GM10248 (cell line): ENCODE measurements at places on chromosomes 1 and 21.

DNA sequence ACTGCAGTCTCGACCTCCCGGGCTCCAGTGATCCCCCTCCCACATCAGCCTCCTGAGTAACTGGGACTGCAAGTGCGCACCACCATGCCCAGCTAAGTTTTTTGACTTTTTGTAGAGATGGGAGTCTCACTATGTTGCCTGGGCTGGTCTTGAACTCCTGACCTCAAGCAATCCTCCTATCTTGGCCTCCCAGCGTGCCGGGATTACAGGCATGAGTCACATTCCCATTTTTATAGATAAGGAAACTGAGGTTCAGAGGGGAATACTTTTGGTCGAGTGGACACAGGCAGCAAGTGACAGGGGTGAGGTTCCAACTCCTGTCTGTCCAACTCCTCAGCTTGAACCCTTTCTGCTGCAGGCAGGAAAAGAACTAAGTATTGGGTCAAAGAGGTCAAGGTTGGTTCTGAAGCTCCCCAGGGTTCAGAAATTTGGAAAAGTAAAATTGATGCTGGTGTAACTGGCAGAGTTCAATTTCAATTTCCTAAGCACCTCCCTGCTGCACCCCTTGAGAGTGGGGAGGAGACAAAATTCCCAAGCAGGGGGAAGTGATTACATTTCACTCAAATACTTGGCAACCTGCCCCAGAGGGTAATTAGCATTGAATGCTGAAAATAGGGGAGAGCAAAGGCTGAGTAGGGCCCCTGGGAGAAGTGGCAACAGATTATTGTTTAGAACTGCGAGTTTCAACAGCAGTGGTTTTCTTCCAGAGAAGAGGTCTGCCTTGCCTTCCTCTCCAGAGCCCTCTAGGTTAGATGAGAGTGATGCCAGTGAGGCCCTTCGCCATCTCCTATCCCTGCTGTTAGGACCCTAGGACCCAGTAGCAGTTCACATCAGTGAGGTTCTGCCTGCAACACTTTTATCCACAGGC, 17.5 kb upstream of the ALPL start:
- DNase-seq: no peak

- DNase-seq: peak; percentile 86
Observed at GRCh38 chr1:75723989-75724471, 479 bp upstream of the ACADM start.

- DNase-seq: no peak
Observed at GRCh38 chr1:13677896-13678295, 22.1 kb upstream of the PRDM2 start.

GRCh38 chr1:60185684-60186083, 112.1 kb upstream of the C1orf87 start:
- DNase-seq: no peak

DNA sequence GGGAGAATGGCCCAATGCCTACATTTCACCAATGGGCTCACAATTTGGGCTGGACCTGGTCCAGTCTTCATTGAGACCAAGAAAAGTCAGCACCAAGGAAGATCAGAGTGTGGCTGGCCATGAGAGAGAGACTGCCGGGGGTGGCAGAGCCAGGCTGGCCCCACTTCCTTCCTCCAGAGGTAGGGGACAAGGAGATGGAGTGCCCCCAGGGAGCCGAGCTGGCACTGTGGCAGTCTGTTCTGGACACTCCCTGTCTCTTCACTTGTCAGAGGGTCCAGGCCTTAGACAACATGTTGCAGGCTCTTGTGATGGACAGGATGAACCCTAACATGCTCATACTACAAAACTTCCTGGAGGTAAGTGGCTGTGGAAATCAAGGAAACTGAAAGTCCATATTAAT, 27.7 kb downstream of the INAVA start:
- no peak for DNase-seq

DNA sequence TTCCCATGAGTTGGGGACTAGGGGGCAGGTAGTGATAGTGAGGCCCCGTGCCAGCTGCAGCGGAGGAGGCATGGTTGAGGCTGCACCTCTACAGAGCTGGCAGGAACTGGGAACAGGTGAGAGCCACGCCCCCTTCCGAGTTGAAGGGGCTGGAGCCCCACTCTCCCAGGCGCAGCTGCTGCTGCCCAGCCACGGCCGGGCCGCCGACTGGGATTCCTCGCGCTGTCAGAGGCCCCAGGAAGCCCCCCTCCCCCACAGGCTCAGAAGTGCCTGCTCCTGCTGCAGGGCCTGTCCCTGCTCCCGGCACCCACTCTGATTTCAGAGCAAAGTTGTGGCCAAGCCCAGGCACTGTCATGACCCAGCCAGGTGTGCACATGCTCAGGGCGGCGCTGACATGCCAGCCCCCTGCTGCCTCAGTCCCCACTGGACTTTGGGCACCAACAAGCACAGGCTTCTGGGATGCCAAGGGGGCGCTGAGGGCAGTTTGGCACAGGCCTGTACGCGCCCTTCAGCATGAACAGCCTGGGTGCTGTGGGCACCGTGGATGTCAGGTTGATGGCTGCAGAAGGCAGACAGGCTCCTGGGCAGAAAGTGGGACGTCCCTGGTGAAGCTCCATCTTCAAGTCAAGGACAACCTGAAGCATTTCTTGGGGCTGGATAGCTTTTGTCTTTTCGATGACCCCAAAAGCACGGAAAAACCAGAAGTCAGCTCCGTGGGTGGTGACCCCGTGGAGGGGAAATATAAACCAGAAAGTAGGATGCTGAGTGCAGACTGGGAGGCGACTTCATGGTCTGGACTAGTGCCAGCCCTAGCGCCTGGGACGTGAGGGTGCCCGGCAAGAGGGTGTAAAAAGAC, 121.5 kb downstream of the SIM2 start:
- no peak for DNase-seq

- DNase-seq: no peak
Observed at GRCh38 chr1:222899471-222899870, 84.6 kb downstream of the DISP1 start.

DNA sequence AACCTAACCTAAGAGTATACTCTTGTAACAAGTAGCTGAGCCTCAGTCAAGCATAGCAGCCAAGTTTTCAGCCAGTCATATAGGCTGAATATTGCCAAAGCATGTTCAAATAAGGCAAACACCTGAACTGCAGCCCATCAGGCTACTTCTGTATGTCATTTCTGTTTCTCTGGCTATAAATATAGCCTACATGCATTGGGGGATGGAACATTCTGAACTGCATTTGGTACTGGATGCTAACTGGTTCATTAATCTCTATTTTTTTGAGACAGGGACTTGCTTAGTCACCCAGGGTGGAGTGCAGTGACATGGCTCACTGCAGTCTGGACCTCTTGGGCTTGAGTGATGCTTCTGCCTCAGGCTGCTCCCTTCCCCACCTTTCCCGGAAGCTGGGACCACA, 37.3 kb downstream of the MAST2 start:
- DNase-seq: peak; percentile 22

- DNase-seq: no peak
Observed at GRCh38 chr1:173758980-173759379, 44.2 kb downstream of the KLHL20 start.

DNA sequence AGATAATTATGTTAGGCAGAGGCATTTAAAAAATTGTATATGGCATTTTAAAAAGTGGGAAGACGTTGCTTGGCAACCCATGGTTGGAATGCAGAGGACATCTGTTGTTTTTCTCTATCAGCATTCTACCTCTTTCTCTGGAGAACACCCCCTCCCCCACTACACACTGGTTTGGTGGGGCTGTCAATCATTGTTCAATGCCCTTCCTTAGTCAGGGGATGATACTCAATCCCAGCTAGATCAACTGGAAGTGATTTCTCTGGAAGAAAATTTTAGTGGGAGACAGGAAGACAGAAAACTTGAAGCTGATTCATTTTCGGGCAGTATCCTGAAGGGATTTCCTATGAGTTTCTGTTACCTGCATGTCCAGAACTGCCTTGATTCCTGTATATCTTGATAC, 35.7 kb upstream of the CAP1 start:
- no peak for DNase-seq

GRCh38 chr1:18972991-18973390, 16.5 kb upstream of the IFFO2 start:
- DNase-seq: no peak

DNA sequence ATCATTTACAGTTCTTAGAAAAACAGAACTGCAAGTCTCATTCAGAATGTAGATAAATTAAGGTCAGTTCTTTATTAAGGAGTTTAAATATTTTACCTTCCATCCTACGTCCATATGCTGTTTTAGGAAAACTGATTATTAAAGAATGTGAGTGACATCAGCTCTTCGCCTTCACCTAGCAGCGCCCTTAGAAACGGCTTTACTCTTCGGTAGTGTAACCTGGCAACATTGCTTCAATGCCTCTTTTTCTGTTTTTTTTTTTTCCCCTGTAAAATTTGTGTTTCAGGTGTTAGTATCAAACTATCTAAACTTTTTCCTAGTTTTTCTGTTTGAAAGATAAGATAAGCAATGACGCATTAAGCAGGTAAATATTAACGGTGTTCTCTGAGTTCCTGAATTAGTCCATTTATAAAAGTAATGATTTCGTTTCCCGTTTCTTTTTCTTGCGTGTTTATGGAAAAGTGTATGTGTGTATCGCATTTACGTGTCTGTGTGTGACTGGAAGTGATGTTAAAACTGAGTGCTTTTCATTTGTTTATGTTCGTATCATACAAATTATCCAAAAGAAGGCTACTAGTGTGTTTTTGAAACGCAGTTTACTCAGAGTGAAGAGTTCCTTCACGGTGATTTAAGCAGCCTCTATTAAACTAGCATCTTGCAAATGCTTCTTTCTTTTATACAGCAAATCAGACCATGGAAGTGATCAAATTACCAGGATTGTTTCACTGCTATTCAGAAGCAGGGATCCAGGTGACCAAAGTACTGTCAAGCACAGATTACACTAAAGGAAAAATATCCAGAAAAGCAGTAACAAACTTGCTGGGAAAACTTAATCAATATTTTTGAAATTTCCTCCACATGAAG, 139.0 kb downstream of the SDCCAG8 start:
- no peak for DNase-seq

GRCh38 chr1:108345776-108346531, 102.1 kb upstream of the NBPF4 start:
- DNase-seq: no peak

GRCh38 chr1:214123061-214123784, 135.4 kb downstream of the PROX1 start:
- DNase-seq: peak; percentile 60

DNA sequence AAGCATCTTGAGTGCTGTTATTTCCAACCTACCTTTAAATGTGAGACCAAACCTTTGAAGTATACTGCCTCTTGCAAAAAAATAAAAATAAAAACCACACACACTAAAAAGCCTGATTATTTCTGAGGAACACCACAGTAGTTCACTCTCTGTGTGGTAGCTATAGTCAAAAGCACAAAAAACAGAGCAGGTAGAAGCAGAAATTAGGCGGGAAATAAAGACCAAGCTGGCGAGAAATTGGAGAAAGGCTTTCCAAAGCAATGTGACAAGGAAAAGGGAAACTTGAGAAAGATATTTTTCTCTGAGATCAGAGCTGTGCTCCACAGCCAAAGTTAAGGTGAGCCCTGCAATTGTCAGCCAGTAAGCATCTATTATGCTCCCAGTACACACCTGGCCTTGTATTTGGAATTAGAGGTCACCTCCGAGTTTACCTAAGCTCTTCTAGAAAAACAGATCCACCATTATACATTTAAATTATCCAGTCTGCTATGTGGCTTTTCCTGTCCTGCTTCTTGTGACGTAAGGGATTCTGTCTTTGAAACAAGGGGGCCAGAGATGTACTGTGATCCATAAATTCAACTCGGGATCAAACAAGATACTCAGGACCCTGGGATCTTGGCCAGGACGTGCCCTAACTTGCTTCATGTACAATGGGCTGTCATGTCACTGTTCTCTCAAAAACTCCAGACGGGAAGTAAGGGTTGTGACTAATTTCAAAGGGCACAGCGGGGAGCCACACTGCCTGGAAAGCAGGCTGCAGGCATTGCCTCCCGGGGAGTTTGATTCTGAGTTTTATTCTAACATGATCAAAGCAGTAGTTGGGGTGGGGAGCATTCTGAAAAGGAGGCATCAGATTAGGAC, 39.8 kb upstream of the RAB4A start:
- no peak for DNase-seq

- DNase-seq: no peak
Observed at GRCh38 chr1:54460351-54460750, 54.2 kb upstream of the SSBP3 start.

DNA sequence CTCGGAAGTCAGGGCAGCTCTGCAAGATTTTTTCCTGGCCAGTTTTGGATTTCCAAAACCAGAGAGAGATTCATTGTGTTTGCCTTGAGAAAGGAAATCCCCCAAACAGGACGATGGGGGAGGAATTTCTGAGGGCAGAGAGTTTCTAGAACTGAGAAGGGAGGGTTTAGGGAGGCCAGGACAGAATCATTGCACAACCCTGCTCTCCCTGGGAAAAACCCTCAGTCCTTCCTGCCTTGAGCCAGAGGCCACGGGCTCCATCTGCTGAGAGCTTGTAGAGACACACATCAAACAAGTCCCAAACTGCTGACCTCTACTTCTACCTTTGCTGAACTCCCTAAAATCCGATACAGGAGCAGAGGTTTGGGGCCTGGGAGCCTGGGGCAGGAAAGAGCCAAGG, 99.7 kb downstream of the NMNAT2 start:
- DNase-seq: peak; percentile 69

DNA sequence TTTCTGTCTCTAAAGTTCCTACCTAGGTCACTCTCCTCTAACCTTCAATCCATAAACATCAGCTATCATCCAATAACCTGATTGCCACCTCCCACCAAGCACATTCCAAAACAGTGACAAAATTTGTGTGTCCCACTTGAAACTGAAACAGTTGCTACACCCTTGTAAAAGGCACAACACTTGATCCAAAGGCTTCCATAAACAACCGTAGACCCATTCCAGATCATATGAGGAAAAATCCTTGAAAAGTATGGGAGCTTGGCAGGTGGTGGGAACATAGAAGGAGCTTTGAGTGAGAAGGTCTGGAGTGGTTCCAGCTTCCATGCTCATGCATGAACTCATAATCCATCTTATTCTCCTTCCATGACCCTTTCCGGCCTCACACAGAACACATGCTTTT, 82.0 kb upstream of the ATP1A1 start:
- no peak for DNase-seq

GRCh38 chr1:206049293-206049692, 3.7 kb upstream of the RHEX start:
- peak; percentile 43 for DNase-seq

DNA sequence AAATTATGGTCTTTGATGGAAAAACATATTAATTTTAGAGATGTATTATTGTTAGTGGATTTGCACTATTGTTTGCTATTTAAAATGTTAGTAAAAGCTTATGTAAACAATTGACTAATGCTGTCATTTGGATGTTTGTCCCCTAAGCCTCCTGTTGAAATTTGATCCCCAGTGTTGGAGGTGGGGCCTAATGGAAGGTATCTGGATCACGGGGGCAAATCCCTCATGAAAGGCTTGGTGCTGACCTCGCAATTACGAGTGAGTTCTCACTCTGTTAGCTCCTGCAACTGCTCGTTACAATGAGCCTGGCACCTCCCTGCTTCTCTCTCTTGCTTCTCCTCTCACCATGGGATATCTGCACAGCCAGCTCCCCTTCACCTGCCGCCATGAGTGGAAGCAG, 14.3 kb downstream of the TMEM35B start:
- no peak for DNase-seq

DNA sequence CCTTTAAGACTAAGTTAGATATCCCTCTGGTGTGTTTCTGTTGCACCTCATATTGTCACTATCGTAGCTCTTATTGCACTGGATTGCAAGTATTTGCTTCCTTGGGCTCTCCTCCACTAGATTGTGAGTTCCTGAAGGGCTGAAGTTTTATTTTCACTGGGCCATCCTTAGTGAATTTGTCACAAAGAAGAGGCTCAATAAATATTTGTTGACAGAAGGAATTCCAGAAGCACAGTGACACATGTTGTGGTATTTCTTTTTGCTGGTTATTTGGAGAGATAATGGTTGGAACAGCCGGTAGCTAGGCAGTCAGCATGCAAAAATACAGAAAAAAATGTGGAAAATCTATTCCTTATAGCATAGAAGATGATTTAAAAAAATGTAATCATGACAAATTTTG, 129.9 kb upstream of the ZRANB2 start:
- no peak for DNase-seq
